Aorta (tissue), 5 donors: ENCODE measurements at places on chromosomes 7 and 10. TPM values are rescaled to one million over a fixed set of nuclear protein-coding genes. Genes with fewer than 3 reads are reported as not detected.

The FAM25A gene
- total RNA-seq = not detected

GRCh38 chr7:137928626-137929025 is 73.3 kb downstream of the CREB3L2 start:
- DNase-seq = no peak

DNA sequence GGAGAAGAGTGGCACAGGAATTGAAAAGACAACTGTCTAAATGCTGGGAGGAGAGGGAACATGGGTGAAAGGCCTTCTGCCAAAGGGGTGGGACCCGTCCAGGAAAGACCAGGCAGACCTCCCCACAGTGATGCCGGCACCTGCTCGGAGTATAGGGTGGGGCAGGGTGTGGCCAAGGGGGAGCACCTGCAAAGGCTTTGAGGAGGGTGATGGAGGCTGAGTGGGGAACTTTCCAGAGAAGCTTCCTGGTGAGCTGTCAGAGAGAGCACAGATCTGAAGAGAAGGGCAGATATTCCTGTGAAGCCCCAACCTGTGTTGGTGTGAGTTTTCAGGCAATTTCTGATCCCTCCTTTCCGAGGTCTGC is 263.4 kb upstream of the GRB10 start:
- DNase-seq = no peak

- DNase-seq = peak; percentile 9
Observed at GRCh38 chr10:12474727-12475412, 125.5 kb downstream of the CAMK1D start.

The CYP2C9 gene
- total RNA-seq = not detected

DNA sequence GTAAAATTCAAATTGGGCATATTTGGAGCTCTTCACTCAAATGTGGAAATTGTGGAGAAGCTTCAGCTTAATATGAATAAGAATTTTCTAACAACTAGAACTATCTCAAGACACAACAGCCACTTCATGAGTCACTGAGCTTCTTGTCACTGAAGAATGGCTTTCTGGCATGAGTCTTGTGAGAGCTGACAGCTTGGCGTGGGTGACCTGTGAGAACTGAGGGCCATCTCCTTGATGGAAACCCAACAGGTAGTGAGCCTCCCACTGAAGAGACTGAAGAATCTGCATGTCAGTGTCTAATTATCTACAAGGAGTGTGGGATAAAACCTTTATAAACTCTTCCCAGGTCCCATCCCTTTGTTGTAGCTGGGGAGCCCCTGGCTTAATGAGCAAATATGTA is 66.0 kb downstream of the CLEC2L start:
- no peak for DNase-seq

The AMPH gene
- 8.8 TPM for total RNA-seq

- no peak for DNase-seq
Observed at GRCh38 chr7:149692557-149692982, 80.8 kb downstream of the ZNF467 start.
